ENCODE measurements at places on chromosomes 13 and 19.

GRCh38 chr13:101283782-101284181, 132.5 kb downstream of the NALCN start:
- DNase-seq = no peak

- no peak for DNase-seq
Observed at GRCh38 chr13:80379245-80379644, 38.3 kb upstream of the SPRY2 start.

- DNase-seq = no peak
Observed at GRCh38 chr19:54045771-54046170, 17.9 kb downstream of the VSTM1 start.

GRCh38 chr19:45403781-45404556, 900 bp downstream of the PPP1R13L start:
- peak; percentile 60 for DNase-seq

DNA sequence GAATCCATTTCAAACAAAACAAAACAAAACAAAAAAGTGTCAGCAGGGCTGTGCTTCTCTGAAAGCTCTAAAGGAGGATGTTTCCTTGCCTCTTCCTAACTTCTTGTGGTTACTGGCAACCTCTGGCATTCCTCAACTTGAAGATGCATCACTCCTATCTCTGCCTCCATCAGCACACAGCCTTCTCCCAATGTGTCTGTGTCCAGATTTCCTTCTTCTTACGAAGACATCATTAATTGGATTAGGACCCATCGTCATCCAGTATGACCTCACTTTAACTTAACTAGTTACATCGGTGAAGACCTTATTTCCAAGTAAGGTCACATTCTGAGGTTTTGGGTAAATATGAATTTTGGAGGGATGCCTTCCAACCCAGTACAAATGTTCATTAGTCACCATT, 33.8 kb upstream of the GTF2F2 start:
- no peak for DNase-seq

GRCh38 chr13:42651936-42652641, 78.1 kb downstream of the TNFSF11 start:
- DNase-seq = no peak

- no peak for DNase-seq
Observed at GRCh38 chr19:17055636-17056035, 19.6 kb downstream of the HAUS8 start.

DNA sequence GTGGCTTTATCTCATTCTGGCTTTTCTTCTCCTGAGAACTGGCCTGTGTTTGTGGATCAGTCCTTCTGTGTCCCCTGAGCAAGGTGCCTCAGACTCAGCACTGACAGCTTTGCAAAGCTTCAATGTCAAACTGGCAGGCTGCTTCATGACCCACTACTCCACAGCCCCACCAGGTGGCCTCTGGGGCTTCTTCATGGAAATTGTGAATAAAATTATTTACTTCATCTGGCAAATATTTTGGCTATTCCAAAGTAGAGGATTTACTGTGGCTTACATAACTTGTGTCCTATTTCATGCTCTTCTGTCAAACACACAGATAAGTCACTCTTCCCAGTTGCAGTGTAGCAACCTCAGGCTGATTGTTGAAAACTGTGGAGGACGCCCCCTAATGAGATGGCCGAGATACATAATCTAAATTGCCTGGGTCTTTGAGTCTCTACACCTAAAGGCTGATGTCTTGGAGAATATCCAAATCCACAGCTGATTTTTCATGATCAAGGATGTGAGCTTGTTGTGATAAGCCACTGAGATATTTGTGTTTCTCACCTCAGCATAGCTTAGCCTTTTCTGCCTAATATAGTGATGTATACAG, 721.9 kb upstream of the SLC10A2 start:
- DNase-seq = no peak

DNA sequence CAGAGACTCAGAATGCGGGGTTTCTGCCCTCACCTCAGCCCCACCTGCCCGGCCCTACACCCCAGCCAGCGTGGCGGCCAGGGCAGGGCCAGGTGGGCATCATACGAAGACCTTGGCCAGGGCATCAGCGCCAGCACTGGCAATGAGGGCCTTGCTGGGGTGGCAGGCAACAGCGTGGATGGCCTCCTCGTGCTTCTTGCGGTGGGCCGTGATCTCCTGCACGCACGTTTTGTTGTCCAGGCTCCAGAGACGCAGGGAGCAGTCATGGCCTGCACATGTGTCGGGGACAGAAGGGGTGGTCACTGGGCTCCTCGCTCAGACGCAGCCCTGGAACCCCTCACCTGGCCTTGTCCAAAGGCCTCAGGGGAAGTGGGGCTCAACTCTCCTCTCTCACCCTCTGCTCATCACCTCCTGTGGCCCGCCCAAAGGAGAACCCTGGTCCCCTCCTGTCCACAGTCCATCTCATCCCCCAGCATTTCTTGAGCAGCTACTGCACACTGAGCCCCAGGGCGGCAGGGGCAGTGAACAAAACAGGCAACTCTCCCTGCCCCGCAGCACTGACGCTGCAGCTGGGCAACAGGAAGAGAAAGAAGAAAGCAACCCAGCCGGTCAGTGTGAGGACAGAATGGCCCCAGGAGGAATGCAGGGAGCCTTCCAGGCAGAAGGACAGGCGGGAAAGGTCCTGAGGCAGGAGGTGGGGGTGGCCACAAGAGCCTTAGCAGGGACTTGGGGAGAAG, 3.8 kb upstream of the PRKD2 start:
- no peak for DNase-seq

- DNase-seq = no peak
Observed at GRCh38 chr19:13102666-13103580, at the start of gene LYL1. TSS of gene LYL1 (minus strand) at chr19:13102858. CDS start at chr19:13101171, 1,687 bp downstream.

- no peak for DNase-seq
Observed at GRCh38 chr19:16340092-16340491, 15.5 kb downstream of the KLF2 start.

DNA sequence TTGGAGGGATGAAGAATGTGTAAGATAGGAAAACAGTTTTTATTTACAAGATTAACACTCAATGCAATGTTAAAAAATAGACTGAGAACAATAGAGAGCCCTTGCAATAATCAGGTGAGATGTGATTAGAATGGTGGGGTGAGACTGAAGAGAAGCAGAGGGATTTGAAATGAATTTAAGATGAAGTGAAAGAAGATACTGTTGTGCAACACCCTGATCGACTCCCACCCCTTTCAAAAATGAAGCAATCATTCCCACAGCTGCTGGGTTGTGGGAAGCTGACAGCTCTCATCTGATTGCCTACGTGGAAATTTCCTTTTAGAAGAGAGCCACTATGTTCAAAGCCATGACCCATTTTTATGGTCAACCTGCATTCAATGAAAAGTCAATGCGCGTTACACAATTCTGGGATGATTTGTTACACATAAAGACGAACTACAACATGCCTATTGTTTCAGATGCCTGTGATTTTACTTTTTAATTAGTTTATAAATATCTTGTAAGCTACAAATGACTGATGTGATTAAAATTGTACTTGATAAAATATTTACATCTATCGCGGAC, 1374.8 kb downstream of the PCDH9 start:
- DNase-seq = no peak

GRCh38 chr13:52454459-52454819, 839 bp upstream of the CKAP2 start:
- peak; percentile 11 for DNase-seq
